ENCODE measurements at places on chromosomes 5 and 9.

GRCh38 chr5:126656401-126657007 lies 55.8 kb downstream of the PHAX start:
- no peak for DNase-seq

DNA sequence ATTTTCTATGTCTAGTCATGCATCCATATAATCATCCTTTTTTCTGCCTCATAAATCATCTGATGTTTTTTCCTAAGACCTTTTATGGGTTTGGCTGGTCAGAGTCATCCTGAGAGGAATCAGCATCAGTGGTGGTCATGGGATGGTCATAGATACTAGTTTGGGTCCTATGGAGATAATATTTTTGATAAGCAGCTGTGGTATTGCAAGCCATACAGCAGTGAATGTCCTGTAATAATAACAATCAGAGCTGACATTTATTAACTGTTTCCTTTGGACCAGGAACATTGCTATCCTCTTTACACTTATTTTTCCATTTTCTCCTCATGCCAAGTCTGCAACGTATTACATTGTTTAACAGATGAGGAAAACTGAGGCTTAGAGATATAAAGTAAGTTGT lies 83.1 kb downstream of the TEX10 start:
- DNase-seq = no peak

- DNase-seq = no peak
Measured at GRCh38 chr9:88653911-88654310, 118.9 kb downstream of the NXNL2 start.

DNA sequence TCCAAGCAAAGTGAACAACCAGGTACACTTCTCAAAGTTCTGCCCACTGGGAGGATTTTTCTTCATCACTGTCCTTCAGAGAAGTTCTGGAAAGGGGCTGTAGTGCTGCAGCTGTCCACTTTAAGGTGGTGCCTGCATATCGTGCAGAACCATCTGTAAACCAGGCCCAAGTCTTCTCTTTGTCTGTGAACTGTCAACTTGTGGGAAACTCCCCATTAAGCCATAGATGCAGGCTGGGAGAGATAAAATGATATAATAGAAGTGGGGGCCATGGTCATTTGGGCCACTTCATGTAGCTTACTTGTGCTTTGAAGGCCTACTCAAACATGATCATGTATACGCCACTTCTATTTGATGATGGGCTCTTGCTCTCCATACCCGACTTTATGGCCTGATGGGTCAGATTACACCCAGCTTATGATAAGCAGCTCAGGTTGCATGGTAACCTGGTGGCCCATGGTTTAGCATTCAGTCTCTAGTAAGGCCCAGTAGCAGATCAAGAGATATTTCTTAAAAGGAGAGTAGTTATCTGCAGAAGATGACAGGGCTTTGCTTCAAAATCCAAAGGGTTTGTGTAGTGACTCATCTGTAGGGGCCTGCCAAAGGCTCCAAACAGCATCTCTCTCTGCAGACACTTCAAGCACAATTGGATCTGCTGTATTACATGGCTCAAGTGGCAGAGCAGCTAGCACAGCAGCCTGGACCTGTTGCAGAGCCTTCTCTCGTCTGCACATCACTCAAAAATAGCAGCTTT lies 15.7 kb upstream of the BTF3 start:
- DNase-seq = no peak

GRCh38 chr9:6271508-6272228 lies 56.1 kb downstream of the IL33 start:
- DNase-seq = no peak

DNA sequence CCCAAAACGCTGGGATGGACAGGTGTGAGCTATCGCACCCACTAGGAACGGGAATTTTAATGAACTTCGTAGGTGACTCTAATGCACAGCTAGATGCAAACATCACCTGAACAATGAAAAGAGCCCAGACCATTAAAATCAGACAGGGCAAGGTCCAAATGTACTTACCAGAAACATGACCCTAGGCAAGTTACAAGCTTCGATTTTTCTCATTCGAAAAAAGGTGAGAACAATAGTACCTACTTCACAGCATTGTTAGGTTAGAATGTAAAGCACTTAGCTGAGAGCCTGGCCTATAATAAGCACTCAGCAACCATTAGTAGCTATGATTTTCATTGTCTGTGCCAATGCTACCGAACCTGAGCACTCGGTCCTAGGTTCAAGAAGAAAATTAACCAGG lies 5.8 kb upstream of the KLHL3 start:
- DNase-seq = no peak

GRCh38 chr9:124708074-124708473 lies 63.0 kb downstream of the NR6A1 start:
- no peak for DNase-seq

DNA sequence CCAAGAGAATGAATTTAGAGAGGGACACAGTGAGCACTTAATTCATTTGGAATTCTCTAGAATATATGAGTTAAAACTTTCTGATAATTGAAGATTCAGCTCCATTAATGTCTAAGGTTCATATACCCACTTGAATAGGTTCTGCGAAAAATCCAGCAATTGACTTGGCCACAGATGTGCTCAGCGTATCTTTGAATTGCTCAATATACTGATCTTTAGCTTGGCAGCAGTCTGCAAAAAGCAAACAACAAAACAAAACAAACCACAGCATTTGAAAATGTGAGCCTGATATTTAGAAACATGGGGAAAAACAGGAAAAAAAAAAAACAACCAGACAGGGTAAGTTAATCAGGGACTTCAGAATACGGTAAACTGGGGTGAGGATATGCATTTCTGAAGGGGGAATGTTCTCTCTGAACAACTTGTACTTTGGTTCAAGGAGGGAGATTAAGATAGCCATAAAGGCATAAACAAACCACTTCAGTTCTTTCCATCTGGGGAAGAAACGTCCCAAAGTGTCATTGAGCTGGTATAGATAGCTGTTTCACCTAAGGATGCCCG lies 21.4 kb downstream of the AGXT2 start:
- DNase-seq = no peak

- no peak for DNase-seq
Measured at GRCh38 chr9:111728617-111729366, 65.9 kb downstream of the SHOC1 start.

- no peak for DNase-seq
Measured at GRCh38 chr9:1939466-1939865, 75.7 kb upstream of the SMARCA2 start.

DNA sequence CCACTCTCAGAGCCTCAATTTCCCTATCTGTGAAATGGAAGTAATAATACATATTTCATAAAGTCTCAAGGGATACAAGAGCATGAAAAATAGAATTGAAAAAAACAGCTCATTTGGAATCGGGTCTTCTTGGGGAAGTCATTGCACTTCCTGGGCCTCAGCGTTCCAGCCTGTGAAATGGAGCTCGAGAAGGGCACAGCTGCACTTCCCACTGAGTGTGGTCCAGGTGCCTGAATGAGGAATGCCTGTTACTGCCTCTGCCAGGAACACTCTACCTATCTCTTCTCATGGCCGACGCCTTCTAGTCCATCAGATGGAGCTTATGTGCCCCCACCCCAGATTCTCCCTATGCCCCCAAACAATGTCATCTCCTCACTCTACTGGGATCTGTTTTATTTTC lies 924 bp upstream of the NEURL1B start:
- DNase-seq = no peak

DNA sequence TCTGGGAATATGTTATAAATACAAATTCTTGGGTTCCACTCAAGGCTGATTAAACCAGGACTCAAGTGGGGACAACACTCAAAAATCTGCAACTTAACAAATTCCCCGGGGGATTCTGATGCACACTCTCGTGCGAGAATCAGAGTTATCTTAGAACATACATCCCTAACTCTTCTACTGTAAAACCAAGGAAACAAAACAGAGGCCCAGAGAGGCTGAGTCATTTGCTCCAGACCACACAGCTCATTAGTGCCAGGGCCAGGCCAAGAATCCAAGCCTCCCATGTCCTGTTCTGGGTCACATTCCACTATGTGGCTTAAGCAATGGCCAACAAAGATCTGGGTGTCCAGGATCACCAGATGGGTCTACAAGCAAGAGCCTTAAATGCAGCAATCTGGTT lies 166.0 kb downstream of the ADAMTS12 start:
- no peak for DNase-seq

DNA sequence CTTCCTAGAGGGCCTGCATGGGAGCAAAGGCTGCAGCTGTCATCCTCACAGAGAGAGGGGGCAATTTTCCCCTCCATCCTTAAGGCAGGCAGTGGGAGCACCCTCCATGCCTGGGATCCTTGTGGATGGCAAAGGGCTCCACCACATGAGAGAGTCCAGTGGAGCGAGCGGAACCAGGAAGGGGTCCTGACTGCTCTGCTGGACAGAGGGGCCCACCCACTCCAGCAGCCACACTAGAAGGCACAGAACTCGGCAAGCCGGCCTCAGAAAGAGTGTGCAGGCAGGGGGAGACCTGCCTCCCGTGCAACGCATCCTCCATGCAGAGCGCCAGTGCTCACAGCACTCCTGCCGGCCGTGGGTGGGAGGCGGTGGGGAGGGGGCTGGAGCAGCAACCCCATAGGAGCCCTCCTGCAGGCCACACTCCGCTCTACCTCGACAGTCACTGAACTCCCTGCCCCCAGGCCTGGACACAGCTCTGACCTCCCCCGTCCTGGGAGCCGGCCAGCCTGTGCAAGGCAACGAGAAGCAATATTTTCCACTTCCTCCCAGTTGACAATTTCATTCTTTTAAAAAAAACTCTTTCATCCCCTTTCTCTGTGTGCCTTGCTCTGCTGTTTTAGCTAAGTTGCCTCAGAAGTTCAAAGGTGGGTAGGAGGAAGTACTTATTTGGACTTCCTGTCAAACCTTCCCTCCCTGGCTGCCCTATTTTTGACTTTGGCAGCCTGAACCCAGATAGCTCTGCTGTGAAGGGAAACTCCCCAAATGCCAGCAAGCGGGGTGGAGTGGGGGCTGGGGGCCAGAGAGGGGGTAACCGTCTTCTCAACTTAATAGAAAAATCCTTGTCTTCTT lies 5.3 kb upstream of the LCP2 start:
- DNase-seq = peak; percentile 41

All from testis (tissue), 5 donors.